ENCODE measurements at places on chromosomes 16 and 17.
A peak's percentile ranks its signal among the peaks of the same experiment; 100 is the strongest.

DNA sequence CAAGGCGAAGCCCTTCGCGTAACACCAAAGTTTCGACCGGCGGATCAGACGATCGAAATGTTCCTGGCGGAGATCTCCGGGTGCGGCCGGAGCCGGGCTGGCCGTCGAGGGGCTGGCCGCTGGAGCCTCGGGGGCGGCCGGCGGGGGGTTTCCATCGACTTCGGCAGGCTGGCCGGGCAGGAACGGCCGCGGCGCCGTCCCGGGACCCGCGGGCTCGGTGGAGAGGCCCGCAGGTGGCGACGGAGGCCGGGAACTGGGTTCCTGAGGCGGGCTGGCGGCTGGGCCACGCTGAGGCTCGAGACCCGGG lies 1.1 kb downstream of the EPOP start:
- peak; percentile 53 for DNase-seq

- DNase-seq: peak; percentile 55
These were observed 203.6 kb downstream of the RAB11FIP4 start for GRCh38 chr17:31595076-31595475.

DNA sequence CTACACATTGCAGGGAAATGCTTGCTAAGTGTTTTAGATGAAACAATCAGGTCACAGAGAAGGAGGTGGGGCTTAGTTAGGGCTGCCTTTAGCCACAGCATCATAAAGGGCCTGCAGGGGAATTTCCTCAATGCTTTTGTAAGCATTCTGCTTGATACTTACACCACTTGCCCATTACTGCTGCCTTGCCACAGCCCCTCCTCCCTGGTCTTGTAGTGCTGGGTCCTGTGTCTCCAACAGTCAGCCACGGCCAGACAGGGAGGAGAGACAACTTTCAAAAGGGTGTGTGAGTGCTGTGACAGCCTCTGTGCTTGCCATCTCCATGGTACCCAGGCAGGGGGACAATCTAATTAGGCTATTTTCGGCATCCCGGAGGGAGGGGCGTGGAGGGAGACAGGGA lies 111.2 kb downstream of the SHISA9 start:
- DNase-seq: no peak

DNA sequence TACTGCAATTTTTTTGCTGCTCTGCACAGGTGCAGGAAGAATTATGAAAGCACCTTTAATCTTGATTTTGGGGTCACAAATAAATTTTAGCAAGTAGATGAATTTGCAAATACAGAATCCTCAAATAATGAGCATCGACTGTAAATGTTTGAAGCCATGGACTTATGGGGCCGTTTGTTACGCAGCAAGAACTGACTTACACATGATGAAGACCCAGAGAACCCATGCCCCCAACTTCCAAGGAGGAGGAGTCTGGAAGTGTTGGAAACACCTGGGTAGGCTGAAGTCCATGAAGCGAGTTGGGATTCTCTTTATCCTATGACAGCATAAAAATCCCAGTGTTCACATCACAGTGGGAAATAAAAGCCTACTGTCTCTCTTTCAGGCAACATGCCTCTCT lies 176.6 kb downstream of the RBFOX3 start:
- DNase-seq: no peak

GRCh38 chr16:67278773-67279295 lies 498 bp upstream of the PLEKHG4 start:
- DNase-seq: peak; percentile 48

DNA sequence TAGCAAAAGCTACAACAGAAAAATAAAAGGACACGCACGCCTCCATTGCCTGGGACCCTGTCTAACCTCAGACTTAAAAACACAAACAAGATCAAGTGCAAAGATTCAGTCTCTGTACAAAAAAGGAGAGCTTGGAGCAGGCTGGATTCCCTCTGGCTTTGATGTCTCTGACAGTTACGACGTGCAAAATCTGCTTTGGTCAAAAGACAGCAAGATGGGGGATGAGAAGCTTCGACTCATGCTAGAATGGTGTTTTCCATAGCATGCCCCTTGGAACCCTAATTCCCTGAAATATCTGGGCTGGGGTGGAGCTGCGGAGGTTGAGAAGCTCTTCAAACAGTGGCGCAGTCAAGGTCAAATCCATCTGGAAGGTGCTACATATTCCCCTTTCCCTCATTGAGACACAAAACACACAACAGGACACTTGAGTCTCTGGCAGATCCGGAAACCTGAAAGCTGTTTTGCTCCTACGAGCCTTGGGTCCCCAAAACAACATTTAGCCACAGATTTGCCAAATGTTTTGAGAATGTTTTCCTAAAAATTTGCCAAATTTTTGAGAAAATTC lies 9.1 kb downstream of the MYH11 start:
- no peak for DNase-seq

GRCh38 chr16:424033-424622 lies 1.3 kb upstream of the RAB11FIP3 start:
- DNase-seq: peak; percentile 93

- no peak for DNase-seq
These were observed 44.9 kb downstream of the USP22 start for GRCh38 chr17:20997711-20998570.

GRCh38 chr16:68378436-68379415 lies 67.9 kb downstream of the PRMT7 start:
- DNase-seq: no peak

DNA sequence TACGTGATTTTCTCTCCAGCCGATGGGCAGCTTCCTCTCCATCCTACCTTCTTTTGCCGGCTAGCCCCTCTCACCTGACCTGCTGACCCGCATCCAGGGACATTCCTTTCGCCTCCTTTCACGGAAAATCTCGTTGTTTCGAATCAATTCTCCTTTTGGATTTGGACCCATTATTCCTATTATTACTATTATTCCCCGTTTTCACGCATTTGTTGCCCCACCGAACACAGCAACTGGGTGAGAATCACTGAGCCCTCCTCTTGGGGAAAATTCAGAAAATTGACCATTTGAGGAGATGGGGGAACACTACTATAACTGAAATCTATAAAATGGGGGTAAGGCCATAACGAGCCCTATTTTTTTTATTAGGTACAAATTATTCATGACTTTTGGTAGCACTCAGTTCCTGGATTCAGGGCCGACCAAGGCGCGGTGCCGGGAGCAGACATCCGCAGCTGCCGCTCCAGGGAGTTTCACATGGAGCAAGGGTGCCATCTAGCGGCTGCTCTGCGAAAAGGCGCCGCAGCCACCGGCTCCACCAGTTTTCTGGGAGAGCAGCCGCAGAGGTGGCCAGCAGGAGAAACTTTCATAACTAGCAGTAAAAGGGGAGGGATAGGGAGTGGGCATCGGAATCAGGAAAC lies 3.3 kb upstream of the HOXB8 start:
- peak; percentile 96 for DNase-seq

DNA sequence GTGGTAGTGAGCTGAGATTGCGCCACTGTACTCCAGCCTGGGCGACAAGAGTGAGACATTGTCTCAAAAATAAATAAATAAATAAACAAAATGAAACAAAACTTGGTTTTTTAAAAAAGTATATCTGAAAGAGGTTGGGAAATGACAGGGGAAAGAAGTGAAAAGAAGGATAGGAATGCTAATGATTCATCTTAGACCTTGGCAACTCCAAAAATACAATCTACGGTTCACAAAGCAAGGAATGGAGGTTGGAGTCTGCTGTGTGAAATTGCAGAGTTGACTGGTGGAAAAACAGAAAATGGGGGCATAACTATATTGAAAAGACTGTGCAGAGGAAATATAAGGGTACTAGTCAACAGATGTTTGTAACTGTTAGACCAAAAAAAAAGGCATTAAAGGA lies 40.0 kb upstream of the CD300E start:
- DNase-seq: no peak

- no peak for DNase-seq
These were observed 331.8 kb downstream of the TMEM114 start for GRCh38 chr16:8258523-8258922.

- no peak for DNase-seq
These were observed 1.0 kb downstream of the GSDMA start for GRCh38 chr17:39963829-39964228.

- DNase-seq: no peak
These were observed 3.0 kb downstream of the CDH11 start for GRCh38 chr16:65118871-65119270.

GRCh38 chr16:58411736-58412614 lies 19.7 kb downstream of the GINS3 start:
- no peak for DNase-seq

- DNase-seq: peak; percentile 91
These were observed 39.7 kb downstream of the USP10 start for GRCh38 chr16:84739349-84740124.

Measured in AG20443 (cell line).